ENCODE measurements at places on chromosomes 6 and 20.

DNA sequence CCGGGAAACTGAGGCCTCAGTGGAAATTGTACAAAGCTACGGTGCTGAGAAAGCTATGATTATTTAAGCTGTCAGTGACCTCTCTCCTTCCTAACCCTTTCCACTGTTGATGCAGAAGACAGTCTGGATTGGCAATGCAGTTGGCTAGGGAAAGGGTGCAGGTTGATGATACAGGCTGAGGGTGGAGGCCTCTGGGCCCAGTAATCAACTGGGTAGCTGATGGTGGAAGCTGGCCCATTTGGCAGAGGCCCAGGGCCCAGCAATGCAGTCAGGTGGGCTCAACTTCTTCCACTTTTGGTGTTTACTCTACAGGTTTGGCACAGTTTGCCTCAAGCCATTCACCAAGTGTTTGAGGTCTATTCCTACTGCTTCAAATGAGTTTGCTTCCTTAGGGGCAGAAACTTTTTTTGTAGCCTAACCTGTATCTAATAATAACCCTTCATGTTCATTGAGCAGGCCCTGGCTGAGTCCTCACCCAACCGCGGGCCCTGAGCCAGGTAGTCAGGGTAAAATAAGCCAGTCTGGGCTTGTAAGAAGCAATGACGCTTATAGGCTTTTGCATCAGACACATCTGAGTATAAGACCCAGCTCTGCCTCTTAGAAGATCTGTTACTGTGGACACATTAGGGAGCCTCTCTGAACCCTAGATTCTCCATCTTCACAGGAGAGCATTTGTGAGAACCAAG is 12.1 kb downstream of the BCL2L1 start:
- DNase-seq, result no peak

GRCh38 chr20:35600993-35601973 is 14.3 kb upstream of the SPAG4 start:
- peak; percentile 21 for DNase-seq

DNA sequence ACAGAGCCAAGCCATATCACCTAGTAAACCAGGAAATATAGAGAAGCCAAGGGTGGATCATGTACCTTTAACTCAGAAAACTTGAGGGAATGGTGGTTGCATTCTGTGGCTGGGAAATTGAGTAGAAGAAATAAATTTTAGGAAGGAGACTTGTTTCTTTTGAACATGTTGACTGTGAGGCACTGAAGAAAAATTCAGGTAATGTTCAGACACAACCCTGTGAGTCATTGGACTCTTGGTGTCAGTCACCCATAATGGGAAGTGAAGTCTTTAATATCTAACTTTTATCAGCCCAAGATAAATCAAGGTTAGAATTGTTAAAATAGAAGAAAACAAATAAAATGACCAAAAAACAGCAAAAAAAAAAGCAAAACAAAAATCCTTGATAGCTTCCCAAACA is 98.8 kb upstream of the GRIK2 start:
- no peak for DNase-seq

GRCh38 chr6:67629258-67629657 is 1005.8 kb upstream of the ADGRB3 start:
- no peak for DNase-seq

DNA sequence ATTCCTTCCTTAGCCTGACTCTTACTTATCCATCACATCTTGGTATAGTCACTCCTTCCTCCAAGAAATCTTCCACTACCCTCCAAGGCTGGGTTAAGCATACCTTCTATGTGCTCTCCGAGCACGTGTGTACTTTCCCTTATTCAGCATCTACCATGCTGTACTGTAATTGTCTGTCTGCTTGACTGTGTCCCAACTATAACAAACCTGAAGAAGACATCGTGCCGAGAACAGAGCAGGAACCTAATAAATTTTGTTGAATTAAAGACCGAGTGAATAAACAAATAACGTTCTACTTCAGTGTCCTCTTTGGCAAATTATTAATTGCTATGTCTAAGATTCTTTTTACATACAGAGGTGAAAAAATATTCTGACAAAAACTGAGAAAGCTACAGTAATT is 35.8 kb downstream of the USP49 start:
- no peak for DNase-seq

GRCh38 chr20:63020681-63021080 is 13.9 kb upstream of the BHLHE23 start:
- no peak for DNase-seq

DNA sequence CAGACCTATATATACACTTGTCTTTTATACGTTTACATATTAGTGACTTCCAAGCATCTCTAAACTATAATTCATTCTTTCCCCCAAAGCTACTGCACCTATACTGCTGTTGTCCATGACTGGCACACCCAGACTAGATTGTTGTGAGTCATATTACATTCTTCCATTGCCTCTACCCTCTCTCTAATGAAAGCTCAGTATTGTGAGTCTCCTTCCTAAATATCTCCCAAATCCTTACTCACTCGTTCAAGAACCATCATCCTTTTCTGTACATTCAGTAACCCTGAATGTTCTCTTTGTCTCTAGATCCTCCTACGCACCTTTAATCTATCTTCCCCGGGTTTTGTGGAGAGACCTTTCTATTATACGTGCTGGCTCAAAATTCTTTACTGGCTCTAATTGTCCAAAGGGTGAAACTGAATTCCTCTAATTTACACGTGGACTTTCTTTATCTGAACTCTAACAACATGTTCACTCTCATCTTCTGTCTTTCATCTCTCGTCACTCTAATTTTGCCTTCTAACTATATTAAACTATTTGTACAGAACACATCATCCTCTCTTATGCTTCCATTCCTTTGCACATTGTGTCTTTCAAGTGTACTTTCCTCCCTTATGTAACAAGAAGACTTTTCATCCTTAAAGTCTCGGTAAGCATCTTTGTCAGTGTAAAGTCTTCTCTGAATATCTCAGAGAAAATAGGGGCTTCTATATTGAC is 109.3 kb downstream of the IBTK start:
- DNase-seq, result no peak

All from hippocampal formation (tissue), 2 donors.